Stimulated activated CD4-positive, alpha-beta T cell treated with anti-CD3 and anti-CD28 coated beads, Interleukin-4, amount 100 ng/mL, for 4 hours (primary cell): ENCODE measurements at places on chromosomes 3 and 15.
A peak's percentile ranks its signal among the peaks of the same experiment; 100 is the strongest.

- DNase-seq = no peak
Observed at GRCh38 chr3:78337801-78338211, 1297.9 kb downstream of the ROBO2 start.

- no peak for DNase-seq
Observed at GRCh38 chr3:126954141-126954842, 28.6 kb upstream of the PLXNA1 start.

GRCh38 chr3:36894914-36895313 is 49.9 kb downstream of the TRANK1 start:
- no peak for DNase-seq

DNA sequence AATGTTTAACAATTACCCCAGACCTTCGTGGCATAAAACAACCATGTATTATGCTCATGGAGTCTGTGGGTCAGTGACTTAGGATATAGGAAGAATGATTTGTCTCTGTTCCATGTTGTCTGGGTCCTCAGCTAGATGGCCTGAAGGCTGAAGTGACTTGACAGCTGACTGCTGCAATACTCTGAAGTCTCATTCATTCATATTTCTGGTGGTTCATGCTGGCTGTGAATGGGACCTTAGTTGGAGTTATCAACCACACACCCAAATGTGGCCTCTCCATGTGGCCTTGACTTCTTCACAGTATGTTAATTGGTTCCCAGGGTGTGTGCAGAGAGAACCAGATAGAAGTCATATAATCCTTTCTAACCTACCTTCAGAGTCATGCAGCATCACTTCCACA is 145.1 kb upstream of the BFSP2 start:
- no peak for DNase-seq

- no peak for DNase-seq
Observed at GRCh38 chr3:72231439-72232196, 446.7 kb upstream of the PROK2 start.

- DNase-seq = no peak
Observed at GRCh38 chr3:58079773-58080172, 71.6 kb downstream of the FLNB start.

DNA sequence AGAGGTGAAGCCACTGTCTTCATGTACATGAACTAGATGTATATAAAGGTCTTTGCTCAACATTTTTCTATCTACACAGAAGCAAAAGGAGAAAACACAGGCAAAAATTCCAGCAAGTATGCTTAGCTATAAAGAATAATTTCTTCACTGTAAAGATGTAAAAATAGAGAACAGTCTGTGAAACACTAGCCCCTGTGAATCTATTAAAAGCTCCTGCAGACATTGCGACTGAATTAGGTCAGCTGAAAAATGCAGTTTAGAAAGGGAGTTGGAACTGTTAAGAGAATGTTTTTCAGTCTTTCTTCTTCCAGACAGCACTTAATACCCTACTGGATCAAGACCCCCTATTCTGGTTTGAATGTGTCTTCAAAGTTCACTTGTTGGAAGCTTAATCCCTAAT is 291.5 kb downstream of the KBTBD8 start:
- DNase-seq = no peak

- no peak for DNase-seq
Observed at GRCh38 chr3:133887074-133887802, 8.4 kb downstream of the RAB6B start.

GRCh38 chr3:156483426-156483825 is 71.5 kb downstream of the SSR3 start:
- no peak for DNase-seq

GRCh38 chr3:120198305-120198878 is 86.6 kb downstream of the GPR156 start:
- DNase-seq = no peak

- DNase-seq = no peak
Observed at GRCh38 chr15:68354923-68355322, 77.0 kb downstream of the ITGA11 start.

DNA sequence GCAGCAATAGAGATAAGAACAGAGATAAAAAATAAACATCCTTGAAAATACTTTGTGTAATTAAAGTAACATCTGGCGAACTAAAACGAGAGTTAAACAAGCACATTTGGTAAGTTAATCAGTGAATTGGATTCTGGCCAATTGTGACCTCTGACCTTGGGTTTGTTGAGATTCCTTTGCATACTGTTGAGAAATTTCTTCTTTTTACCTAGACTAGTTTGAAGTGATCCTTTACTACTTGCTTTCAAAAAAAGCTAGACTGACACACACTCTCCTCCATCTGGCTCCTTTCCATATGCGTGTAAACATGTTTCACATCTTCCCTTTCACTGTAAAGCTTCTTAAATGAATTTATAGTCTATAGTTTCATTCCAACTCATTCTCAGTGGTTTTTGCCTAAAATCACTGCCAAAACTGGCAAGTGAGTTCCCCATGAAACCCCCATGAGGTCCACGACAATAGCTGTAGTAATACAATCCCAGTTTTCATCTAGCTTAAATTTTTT is 17.3 kb upstream of the GBE1 start:
- no peak for DNase-seq

GRCh38 chr3:103976931-103977339 is 1389.8 kb upstream of the ALCAM start:
- DNase-seq = no peak

GRCh38 chr3:100213891-100214573 is 46.8 kb upstream of the TBC1D23 start:
- no peak for DNase-seq

DNA sequence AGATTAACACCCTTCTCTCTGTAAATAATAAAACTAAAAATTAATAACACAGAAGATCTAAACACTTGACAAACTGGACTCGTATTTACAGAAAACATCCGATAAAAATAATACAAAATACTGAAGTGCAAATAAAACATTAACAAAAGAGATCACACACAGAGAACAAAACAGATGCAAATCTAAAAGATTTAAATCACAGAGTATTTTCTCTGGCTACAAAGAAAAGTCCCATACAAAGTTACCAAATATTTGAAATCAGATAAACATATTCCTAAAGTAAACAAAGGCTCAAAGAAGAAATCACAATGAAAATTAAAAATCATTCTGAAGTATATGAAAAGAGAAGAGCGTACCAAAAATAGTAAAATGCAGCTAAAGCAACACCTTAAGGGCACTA is 42.5 kb downstream of the TBL1XR1 start:
- DNase-seq = no peak

DNA sequence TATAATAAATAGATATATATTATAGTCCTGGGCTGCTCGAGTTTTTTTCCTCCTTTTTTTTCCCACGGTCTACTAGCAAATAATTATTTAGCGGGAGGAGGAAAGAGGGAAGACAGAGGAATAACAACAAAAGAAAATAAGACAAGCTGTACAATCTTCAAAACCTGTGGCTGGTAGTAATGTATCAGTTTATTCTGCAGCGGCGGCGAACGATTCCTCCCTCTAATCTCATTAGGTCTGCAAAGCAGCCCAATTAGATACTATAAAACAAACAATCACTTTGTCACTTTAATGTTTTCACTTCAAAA is 390 bp upstream of the TLE3 start:
- DNase-seq = no peak

DNA sequence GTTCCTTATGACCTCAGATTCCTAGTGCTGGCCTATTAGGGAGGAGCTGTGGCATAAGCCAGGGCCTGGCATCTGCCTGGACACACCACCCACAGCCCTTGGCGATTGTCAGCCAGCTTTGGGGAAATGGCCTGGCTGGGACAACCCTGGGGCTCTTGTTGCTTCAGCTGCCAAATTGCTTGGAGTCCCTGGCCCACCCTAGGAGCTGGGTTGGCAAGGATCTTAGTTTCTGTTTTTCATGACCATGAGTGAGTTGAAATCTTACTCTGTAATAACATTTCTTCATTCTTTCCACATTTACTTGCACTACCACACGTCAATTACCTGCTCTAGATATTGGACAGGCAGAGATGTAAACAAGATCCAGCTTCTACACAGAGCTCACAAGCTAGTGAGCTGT is 1.9 kb upstream of the MYZAP start:
- DNase-seq = no peak

DNA sequence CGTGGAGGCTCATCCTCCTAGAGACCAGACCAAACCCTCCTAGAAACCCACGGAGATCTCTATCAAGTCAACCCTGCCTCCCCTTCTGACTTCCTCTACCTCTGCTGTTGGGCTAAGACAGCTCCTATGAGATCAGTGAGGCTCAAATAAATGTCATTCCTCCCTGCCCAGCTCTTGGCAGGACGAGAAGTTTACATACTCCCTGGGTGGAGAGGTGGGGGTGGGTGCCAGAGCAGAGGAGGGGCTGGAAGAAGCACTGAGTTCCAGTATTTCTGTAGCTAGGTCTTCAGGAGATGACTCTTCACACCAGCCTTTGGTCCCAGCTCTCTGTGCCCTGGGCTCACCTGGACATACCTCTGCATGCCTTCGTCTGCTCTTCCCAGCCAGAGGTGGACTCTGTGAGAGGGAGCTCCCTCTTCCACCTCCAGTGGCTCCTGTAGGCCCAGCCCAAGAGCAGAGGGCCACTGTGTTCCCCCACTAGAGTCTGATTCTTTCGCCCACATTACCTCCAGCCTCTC is 42.4 kb upstream of the TLE3 start:
- DNase-seq = no peak

DNA sequence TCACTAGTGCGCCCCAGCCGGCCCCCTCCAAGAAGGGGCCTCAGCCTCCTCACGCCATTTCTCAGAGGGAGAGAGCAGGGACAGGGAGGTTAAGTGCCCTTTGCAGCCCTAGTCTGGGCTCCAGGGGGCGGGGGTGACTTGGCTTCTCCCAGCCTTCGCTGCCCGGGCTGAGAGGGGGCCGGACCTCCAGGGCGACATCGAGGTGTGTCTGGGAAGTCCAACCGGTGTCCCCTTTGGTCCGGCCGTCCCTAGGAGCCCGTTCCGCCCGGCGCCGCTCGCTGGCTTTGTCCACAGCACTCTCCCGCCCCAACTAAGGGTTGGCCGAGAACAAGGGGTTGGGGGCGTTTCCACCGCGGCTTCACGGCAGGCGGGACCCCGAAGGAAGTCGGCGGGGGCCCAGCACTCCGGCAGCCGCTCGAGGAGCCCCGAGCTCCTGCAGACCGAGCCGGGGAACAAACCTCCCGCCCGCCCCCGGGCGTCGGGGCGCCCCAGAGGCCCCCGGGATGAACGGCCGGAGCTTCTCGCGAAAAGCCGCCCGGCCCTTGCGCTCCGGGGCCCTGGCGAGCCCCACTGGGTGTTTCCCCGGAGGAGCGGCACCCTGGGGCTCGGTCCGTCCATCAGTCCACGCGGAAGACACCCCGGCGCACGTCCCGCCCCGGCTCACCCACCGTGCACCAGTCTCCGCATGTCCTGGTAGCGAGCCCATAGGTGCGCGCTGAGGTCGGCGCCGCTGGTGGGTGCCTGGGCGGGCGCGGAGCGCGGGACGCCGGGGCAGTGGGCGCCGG is 627 bp downstream of the NT5DC2 start:
- DNase-seq = peak; percentile 26

DNA sequence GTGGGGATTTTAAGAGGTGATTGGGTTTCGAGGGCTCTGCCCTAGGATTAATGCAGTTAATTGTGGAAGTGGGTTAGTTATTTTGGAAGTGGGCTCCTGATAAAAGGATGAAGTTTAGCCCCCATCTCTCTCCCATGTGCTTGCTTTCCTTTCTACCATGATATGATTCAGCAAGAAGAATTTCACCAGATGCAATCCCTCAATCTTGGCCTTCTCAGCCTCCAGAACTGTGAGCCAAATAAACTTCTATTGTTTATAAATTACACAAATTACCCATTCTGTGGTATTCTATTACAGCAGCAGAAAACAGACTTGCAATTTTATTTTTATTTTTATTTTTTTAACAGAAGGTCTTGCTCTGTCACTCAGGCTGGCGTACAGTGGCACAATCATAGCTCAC is 27.3 kb upstream of the UBE2E1 start:
- no peak for DNase-seq

DNA sequence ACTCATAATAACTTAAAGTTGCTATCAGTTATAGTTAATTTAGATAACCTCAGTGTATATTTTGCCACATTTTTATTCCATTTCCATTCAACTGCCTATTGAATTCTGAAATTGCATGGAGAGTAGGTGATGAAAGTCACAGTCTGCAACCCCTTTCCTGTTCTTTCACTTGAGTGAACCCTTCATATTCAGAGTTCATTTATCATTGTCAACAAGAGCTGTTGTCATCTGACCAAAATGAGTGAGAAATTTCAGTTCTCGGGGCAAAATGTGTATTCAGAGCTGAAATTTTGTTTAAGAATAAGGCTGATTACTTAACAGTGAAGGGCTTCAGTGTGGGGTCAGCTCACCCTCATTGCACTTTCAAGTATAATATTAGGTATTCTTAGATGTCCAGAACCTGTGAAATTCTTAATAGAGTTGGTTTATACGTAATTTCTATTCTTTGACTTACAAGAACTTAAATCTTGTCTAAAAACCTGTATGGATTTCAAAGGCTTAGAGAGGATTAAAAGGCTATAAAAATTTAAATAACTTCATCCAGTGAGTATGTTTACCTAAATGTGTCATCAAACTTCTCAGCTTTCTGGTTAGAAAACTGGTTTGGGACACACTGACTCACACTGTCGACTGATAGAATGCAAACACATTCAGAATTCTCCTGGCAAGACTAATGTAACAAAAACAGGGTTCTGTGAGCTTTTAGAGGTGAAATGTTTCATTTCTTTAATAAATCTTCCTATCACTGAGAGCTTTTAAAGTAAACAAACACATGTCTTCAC is 92.2 kb downstream of the CMSS1 start:
- no peak for DNase-seq

DNA sequence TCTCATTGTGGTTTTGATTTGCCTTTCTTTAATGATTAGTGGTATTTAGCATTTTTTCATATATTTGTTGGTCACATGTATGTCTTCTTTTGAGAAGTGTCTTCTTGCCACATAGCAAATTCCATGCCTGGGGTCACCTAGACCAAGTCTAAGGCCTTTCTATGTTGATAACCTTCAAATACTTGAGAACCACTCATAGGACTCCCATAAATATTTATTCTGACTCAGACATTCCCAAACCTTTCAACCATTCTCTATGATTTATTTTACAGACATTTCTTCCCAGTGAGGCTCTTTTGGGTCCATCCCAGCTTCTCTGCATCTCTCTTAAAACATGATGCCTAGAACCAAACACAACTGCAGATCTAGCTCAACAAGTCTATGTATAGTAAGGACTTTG is 69.2 kb downstream of the ATP8B4 start:
- no peak for DNase-seq

GRCh38 chr3:130955481-130955880 is 61.6 kb downstream of the ATP2C1 start:
- DNase-seq = no peak

GRCh38 chr15:29233566-29233965 is 36.1 kb downstream of the NSMCE3 start:
- DNase-seq = no peak

DNA sequence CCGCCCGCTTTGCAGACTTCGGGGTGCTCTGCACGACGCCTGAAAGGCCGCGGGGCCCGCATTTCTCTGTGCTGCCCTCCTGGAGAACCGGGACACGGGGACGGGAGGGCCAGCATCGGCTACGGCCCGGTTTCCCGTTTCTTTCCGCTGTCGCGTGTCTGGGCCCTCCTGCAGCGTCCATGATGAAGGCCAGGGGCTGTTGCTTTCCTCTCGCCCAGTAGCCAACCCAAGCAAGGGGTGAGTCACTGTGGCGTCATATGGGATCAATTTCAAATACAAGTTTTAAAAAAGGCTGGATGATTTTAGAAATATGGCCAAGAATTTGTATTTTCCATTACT is 435 bp downstream of the SLC35G2 start:
- DNase-seq = peak; percentile 8

- no peak for DNase-seq
Observed at GRCh38 chr3:185741586-185741985, 83.3 kb downstream of the IGF2BP2 start.

- no peak for DNase-seq
Observed at GRCh38 chr3:102141096-102141927, 292.0 kb downstream of the NFKBIZ start.

GRCh38 chr3:37197810-37198371 is 23.5 kb upstream of the LRRFIP2 start:
- no peak for DNase-seq
